Right ventricle myocardium inferior (tissue), 1 donor: ENCODE measurements at places on chromosomes 13 and 19. TPM values are rescaled to one million over a fixed set of nuclear protein-coding genes. Genes with fewer than 3 reads are reported as not detected.

Gene RHPN2
- 3.0 TPM for total RNA-seq

Gene PLPP2
- total RNA-seq, result 0.76 TPM

Gene HMGB1
- total RNA-seq, result 183 TPM

Gene ESD
- 106 TPM for total RNA-seq

Gene USHBP1
- total RNA-seq, result 7.6 TPM

Gene KLK4
- total RNA-seq, result not detected

Gene ZNF77
- 2.6 TPM for total RNA-seq

Gene KPNA3
- 64.7 TPM for total RNA-seq
